CMK (cell line): ENCODE measurements at places on chromosomes 1 and 21.

DNA sequence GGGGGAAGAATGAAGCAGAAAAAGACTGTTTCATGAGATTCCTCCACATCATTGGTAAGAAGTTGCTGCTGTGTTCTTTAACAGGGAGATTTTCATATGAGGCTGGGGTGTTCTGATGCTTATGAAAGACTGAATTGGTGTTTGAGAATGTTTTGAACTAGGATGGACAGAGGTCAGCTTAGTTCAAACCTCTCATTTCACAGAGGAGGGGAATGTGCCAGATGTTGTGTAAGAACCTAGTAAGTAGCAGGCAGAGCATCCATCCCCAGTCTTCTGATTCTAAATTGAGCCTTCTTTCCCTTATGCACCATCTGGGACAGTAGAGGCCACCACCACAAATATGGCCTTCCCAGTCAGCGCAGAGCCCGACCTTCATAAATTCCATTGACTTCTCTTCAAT, 43.7 kb downstream of the SAMD13 start:
- no peak for DNase-seq

DNA sequence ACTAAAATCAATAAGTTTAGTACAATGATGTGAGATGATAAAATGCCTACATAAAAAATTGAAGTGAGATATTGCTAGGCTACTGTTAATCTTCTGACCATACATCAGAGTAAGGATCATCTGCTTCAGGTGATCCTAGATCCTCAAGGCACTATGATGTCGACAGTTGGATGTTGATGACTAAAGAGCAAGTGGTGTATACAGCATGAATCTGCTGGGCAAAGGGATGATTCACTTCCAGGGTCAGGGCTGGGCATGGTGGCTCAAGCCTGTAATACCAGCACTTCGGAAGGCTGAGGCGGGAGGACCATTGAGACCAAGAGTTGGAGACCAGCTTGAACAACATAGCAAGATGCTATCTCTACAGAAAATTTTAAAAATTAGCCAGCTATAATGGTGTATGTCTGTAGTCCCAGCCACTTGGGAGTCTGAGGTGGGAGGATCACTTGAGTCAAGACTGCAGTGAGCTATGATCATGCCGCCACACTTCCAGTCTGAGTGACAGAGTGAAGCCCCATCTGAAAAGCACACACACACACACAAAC, 24.6 kb downstream of the NUF2 start:
- DNase-seq = no peak

- DNase-seq = no peak
Measured at GRCh38 chr1:113901191-113901590, 3.4 kb downstream of the AP4B1 start.

- no peak for DNase-seq
Measured at GRCh38 chr1:59475737-59476136, 178.8 kb downstream of the FGGY start.

GRCh38 chr1:173505391-173505790, 28.3 kb downstream of the PRDX6 start:
- DNase-seq = no peak

GRCh38 chr21:33931799-33932390, 16.3 kb upstream of the ATP5PO start:
- DNase-seq = no peak

- DNase-seq = no peak
Measured at GRCh38 chr1:63892632-63893395, 119.0 kb downstream of the ROR1 start.

- DNase-seq = no peak
Measured at GRCh38 chr1:175649416-175649815, 94.0 kb downstream of the TNR start.

DNA sequence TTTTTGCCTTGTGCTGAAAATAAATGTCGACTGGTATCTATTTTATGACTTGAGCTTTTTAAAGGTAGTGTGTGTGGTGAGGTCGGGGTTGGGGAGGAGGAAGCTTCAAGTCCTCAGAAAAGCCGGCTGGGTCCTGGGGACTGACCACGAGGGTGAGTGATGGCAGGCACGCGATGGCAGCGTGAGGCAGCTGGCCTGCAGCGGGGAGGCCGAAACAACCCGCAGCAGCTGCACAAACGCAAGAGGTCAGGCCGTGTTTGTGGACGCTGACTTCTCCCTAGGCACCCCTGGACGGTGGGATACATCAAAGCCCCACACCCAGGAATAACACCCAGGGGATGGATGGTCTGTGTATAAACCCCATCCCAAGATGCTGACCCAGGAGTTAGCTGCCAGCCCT, 51.4 kb downstream of the ZBTB18 start:
- DNase-seq = no peak

GRCh38 chr1:154502744-154503115, 518 bp upstream of the SHE start:
- DNase-seq = no peak

DNA sequence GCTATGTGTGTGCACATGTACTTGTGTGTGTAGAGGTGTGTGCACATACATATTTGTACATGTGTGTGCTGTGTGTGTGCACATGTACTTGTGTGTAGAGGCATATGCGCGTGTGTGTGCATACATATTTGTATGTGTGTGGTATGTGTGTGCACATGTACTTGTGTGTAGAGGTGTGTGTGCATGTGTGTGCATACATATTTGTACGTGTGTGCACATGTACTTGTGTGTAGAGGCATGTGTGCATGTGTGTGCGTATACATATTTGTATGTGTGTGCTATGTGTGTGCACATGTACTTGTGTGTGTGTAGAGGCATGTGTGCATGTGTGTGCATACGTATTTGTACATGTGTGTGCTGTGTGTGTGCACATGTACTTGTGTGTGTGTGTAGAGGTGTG, 291.9 kb downstream of the AJAP1 start:
- no peak for DNase-seq

DNA sequence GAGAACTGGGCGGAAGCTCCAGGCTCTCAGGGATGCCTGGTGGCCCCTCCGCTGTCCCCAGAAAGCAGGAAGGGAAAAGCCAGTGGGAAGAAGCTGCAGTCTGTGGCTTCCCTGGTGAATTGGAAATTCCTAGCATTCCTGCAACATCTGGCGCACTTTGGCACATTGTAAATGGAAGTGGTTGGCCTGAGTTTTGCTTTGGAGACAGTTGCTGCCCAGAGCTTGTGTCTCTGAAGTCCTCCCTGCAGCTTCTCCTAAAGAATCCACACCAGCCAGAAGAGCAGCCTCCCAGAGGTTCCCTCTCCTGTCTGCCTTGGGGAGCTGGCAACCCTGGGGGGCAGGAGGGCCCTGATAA, 48.2 kb downstream of the ARHGEF10L start:
- DNase-seq = no peak

DNA sequence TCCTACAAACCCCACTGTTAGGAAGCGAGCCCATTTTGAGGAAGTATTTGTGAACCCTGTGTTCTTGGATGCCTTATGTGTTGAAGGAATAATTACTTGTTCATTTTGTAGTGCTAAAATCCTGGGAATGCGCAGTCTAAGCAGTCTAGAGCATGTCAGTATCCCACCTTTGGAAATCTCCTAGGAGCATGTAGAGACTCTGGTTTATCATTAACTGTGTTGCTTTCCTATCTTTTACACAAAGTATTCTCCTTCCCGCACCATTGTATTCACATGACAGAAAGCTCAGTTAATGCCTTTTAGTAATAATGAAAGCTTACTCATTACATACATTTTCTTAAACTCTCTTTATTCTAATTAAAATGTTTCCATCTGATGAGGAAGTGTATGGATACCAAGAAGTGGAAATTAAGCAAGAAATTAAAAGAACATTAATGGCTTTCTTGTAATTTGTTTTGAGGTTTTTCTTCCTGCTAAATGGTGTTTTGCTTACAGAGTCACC, 99.4 kb downstream of the CAMTA1 start:
- no peak for DNase-seq

GRCh38 chr1:16298653-16299052, 53.6 kb downstream of the FBXO42 start:
- no peak for DNase-seq

- DNase-seq = peak; percentile 37
Measured at GRCh38 chr1:199691540-199691939, 336.0 kb upstream of the NR5A2 start.

- no peak for DNase-seq
Measured at GRCh38 chr1:204627436-204627835, 58.1 kb downstream of the LRRN2 start.

DNA sequence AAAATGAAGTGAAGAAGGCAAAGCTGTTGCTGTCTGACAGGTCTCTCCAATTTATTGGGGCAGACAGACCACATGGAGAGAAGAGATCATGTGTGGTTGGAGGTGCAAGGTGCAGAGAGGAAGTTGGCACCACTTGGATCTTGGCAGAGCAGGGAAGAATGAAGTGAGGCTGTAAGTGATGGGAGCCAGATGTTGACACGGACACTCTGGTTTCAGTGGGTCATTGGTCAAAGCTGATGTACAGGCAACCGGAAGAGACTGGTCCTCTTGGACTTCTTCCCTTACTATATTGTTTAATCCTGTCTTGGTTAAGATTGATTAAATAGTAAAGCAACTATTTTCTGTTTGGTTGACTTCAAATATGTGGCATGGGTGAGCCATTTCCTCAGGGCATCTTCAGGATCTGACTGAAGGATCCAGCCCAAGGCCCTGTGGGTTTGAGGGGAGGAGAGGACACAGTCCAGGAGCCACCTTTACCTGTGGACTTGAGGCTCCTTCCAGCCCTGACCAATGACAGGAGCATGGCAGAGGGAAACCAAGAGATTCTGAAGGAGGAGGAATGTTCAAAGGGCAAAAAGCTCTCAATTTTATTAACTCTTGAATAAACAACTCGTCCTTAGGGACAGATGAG, 49.4 kb downstream of the NENF start:
- no peak for DNase-seq

DNA sequence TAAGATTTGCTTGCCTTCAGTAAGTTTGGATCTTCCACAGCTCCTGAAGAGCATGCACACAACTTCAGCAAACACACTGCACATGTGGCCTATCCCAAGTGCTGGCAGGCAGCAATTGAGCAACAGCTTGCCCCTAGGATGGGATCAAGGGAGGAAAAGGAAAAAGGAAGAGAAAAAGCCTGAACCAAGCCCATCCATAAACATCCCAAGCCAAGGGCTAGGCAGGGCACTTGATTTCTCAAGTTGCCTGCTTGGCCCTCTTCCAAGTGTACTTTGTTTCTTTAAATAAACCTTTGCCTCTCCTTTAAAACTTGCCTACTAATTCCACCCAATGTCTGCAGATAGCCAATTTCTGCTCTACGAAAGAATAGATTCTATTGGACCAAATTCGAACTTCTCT, 49.0 kb upstream of the OLFM3 start:
- no peak for DNase-seq

- no peak for DNase-seq
Measured at GRCh38 chr1:55287723-55288122, 72.6 kb upstream of the USP24 start.

DNA sequence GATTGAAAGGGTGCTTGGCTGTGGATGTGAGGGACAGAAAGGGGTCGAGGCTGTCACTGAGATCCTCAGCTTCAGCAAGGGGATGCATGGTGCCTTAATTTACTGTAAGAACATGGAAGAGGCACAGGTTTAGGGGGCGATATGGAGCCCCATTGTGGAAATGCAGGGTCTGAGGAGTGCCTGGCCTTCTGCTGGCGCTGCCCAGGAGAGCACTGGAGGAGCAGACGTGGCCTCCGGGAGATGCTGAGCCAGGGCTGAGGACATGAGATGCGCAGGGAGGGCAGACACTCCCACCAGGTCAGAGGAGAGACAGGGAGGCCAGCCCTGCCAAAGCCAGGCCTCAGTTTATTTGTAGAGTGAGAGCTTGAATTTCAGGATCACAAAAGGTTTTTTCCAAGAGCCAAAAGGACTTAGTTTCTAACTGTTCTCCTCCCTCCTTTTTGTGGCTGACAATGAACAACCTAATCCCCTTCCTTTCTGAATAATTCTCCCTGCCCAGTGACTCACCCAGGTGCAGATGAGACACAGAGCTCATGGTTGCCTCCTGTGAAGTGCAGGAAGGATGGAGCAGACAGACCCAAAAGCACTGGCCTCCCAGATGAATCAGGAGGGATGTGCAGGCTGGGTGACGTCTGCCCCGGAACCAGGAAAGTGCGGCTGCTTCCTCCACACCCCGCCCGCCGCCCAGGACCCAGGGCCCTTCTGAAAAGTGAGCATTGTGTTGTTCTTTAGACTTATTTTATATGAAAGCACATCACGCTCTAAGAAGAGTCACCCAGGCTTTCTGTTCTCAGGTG, 73.0 kb upstream of the TMPRSS2 start:
- DNase-seq = no peak

GRCh38 chr1:162145966-162146696, 76.6 kb downstream of the NOS1AP start:
- no peak for DNase-seq

GRCh38 chr1:172340520-172340919, 80.0 kb upstream of the C1orf105 start:
- no peak for DNase-seq

- no peak for DNase-seq
Measured at GRCh38 chr1:56816909-56817308, 2.3 kb downstream of the FYB2 start.

- DNase-seq = no peak
Measured at GRCh38 chr1:210332719-210333398, 4.2 kb downstream of the HHAT start.

DNA sequence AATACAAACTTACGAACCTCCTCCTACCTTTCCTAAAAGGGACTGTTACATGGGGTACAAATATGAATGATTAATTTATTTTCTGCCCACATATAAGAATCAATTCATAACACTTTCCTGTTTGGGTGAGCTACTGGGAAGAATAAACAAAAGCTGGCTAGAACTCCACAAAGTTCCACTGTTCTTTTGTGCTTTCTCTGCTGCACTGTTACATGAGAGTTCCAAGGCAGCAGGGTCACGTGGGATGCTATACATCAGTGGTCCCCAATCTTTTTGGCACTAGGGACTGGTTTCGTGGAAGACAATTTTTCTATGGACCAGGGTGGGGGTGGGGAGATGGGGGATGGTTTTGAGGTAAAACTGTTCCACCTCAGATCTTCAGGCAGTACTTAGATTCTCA, 2.2 kb upstream of the ANGPTL7 start:
- DNase-seq = no peak

GRCh38 chr1:147608596-147608995, 61.7 kb downstream of the ACP6 start:
- no peak for DNase-seq

- no peak for DNase-seq
Measured at GRCh38 chr1:179187735-179188471, 41.6 kb downstream of the ABL2 start.

DNA sequence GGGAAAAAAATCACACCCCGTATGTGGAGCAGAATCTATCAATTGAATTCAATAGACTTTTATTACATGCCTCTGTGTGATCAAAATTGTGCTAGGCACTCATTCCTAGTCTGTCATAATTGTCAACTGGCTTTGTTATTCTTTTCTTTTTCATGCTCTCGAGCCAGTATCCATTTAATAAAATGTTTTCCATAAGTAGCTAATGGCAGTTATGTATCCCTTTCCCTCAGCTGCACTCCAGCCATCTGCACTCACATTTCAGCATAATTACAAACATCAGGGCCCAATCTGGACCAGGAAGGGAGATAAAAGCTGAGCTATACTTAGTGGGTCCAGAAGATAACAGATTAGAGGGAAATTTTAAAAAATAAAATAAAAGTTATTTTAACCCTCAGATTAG, 15.9 kb downstream of the RGS5 start:
- DNase-seq = no peak

GRCh38 chr1:182340233-182341058, 51.1 kb downstream of the GLUL start:
- DNase-seq = no peak

- no peak for DNase-seq
Measured at GRCh38 chr1:154456631-154457030, 45.4 kb upstream of the TDRD10 start.

GRCh38 chr1:175319912-175320230, 127.3 kb upstream of the KIAA0040 start:
- DNase-seq = no peak
